Skeletal muscle cell (primary cell): ENCODE measurements at places on chromosomes 2 and 18.
A peak's percentile ranks its signal among the peaks of the same experiment; 100 is the strongest.

- no peak for DNase-seq
Observed at GRCh38 chr18:79529296-79529695, 133.6 kb downstream of the NFATC1 start.

- no peak for DNase-seq
Observed at GRCh38 chr2:175786471-175787124, 215.5 kb downstream of the LNPK start.

DNA sequence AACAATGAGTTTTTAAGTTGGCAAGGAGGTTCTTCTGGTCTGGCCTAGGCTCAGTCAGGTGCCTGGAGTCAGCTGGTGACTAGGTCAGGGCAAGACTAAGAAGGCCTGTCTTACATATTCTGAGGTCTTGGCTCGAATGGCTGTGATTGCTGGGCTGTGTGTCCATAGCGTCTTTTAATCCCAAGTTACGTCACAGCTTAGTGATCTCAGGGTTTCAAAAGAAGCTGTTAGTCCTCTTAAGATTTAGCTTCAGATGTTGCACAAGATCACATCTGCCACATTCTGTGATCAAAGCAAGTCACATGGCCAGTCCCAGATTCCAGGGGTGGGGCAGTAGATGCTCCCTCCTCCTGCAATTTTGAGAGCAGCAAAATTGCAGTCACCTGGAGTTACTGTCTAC lies 61.3 kb downstream of the PKP4 start:
- DNase-seq = no peak

GRCh38 chr18:1147730-1148129 lies 243.1 kb downstream of the ADCYAP1 start:
- no peak for DNase-seq

DNA sequence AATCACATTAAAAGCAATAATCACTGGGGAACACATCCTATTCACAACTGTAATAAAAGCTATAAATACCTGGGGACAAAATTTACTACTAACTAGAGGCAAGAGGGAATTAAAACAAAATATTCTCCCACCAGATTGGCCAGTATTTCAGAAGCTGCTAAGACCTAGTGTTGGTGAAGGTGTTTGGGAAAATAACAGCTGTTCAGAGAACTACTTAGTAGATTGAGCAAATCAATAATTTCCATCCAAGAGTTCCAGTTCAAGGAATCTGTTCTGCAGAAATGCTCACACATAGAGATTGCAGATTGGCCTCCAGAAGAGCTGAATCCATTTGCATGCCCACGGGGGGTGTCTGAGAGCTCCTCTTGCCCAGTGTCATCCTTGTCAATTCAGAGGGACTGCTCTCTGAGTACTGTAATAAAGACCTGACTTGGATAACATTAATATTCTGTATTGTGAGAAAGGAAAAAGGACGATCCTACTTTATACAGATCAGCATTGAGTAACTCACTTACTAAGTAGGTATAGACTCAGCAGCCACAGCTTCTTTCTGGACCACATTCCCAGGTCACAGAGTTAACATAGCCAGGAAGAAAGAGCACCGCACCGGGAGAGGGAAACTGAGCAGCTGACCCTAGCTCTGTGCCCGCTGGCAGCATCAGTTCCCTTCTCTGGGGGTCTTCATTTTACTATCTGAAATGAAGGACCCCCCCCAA lies 5.6 kb downstream of the TUBB6 start:
- no peak for DNase-seq

DNA sequence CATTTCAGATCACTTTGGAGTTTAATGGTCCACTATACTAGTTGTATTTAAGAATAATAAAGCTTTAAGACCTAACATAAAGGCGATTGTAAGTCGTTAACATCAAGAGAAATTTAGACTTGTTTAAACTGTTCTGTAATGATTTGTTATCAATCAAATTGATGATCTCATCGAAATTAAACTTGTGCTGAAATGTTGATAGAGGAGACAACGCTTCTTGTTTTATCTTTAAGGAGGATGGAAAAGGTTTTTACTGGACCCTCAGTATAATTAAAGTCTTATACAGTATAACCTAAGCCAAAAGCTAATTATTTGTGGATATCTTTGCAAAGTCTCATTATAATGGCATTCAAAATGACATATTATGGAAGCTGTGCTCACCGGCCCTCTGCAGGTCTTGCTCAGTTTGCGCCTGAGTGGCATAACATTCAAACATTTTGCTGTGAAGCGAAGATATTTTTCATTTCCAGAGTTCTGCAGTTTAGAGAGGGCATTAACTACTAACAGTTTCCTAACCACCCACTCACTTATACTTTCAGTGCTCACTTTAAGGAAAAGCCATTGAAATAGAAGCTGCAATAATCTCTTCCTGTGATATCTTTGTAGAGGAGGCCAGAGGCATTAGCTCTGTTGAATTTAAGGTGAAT lies 1.4 kb upstream of the SERTAD2 start:
- no peak for DNase-seq

DNA sequence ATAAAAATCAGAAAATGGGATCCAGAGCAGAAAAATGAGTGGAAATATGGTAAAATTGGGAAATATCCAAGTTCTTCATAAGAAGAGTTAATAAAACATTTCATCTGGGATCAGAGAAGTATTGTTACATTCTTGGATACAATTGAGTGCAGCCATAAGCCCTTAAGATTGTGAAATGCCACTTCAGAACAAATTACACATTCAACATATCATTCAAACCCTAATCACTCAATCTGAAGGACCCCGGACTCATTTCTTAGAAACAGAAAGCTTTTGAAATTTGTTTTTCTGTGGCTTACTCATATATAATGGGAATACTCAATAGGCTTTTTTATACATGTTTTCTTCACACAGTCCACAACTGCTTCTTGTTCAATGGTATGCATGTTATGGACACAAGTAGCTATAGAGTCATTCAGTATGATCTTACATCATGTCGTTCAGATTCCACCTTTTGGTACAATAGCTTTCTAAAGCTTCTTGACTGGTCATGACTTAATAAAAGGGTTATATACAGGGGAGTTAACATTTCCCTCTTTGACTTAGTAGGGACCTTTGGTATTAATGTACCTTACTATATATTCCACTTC lies 39.9 kb downstream of the SCN7A start:
- no peak for DNase-seq

DNA sequence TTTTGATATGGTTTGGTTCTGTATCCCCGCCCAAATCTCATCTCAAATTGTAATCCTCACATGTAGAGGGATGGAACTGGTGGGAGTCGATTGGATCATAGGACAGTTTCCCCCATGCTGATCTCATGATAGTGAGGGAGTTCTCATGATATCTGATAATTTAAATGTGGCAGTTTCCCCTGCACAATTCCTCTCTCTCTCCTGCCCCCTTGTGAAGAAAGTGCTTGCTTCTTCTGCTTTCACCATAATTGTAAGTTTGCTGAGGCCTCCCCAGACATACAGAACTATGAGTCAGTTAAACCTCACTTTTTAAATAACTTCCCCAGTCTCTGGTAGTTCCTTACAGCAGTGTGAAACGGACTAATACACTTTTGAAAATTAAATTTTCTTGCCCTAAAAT lies 12.3 kb upstream of the KCNJ3 start:
- no peak for DNase-seq

DNA sequence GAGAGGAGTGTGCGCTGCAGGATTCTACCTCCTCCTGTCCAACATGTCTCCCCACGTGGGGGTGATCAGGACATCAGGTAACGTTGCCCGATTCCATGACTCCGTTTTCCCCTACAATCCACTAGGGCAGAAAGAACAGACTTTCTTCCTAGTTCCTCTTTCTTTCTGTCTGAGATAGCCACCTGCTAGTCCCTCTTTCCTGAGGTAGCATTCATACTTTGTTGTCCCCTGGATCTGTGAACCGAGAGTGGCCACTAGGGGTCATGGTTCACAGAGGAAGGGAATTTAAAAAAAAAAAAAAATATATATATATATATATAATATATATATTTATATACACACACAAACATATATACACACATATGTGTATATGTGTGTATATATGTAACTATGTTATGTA lies 210.0 kb upstream of the ZNF521 start:
- DNase-seq = no peak

DNA sequence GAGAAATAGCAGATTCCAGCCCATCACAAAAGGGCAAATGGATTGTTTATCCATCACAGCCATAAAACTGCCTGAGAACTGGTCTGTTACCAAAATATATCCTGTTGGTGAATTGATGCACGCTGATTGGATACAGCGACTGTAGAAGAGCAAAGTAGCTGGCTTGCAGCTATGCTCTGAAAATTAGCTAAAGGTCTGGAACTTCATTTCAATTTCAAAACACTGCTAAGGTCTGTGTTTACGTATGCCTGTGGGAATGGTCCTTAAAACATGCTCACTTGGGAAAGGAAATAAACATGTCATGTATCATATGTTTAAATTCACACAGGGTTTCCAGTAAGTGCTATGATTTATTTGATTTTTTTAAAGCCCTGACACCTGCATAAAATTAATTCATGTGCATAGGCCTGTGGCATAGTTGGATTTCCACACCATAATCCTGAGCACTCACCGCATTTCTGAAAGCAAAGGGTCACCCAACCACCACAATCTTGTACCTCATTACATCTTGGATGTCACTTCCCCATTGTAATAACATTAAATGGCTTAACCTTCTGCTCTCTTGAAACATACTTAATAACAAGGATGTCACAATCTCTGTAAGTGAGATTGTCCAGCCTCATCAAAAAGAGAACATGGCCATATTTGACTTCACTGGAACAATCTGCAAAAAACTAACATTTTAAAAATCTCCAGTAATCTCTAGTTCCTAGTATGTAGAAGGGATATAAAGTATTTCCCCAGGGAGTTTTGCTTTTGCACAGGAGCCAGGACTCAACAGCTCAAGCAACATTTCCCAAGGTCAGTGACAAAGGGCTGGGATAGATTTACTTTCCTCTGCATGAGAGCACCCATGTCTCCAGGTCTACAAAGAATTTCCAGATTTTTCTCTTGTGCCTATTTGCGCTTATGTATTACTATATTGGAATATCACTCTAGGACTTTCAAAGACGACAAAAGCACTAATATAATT lies 109.8 kb downstream of the FARSB start:
- no peak for DNase-seq

GRCh38 chr2:16180631-16181030 lies 240.3 kb downstream of the MYCN start:
- DNase-seq = no peak

GRCh38 chr2:120618830-120619229 lies 116.8 kb upstream of the GLI2 start:
- DNase-seq = no peak

DNA sequence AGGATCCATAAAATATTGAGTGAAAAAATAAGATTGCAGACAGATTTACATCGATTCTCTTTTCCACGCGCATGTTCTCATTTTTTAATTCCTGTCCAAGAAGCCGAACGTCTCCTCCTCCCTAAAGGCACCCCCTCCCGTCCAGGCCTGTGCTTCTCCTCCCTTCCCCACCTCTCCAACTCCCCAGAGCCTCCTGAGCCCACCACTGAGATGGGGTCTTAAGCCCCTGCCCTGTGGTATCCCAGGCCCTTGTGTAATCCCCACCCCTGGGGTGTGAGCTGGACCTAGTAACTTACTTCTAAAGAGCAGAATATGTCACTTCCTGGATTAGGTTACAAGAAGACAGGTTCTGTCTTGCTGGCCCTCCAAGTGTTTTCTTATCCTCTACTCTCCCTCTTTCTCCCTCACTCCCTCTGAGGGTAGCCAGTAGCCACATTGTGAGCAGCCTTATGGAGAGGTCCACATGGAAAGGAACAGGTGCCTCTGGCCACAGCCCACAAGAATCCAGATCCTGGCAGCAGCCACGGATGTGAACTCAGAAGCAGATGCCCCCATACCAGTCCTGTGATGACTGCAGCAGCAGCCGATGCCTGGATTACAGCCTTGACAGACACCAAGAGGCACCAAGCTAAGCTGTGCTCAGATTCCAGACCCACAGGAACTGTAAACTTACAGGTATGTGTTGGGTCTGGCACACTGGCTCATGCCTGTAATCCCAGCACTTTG lies 39.6 kb upstream of the OTOS start:
- DNase-seq = peak; percentile 23

DNA sequence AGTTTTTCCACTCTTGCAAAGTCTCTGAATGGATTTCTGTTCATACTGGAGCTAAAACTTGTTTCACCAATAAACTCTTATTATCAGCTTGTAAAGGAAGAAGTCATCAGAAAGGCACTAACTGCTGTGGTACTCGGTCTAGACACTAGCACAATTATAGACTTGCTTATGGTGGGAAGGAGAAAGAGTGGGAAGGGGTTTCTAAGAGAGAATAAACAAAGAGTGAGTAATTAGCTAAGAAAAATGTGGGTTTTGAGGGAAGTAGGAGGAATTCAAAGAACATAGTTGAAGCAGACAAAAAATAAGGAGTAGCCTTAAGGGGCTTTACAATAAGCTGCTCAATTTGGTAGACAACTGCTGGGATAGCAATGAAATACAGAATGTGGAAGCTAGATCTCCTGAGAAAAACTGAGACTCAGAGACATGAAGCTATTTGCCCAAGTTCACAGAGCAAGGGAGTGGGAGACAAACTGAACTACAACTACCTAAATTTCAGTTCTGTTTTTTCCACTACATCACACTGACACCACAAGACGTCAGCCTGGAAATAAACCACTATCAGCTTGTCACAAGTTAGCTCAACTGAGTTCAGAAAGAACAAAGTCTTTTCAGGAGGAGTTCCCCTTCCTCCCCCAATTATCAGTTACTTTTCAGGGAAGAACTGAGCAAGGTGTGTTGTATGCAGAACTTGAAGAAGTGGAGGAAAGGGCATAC lies 59.7 kb downstream of the MAP4K3 start:
- DNase-seq = no peak

GRCh38 chr2:30373881-30374302 lies 73.2 kb upstream of the LCLAT1 start:
- DNase-seq = peak; percentile 56

DNA sequence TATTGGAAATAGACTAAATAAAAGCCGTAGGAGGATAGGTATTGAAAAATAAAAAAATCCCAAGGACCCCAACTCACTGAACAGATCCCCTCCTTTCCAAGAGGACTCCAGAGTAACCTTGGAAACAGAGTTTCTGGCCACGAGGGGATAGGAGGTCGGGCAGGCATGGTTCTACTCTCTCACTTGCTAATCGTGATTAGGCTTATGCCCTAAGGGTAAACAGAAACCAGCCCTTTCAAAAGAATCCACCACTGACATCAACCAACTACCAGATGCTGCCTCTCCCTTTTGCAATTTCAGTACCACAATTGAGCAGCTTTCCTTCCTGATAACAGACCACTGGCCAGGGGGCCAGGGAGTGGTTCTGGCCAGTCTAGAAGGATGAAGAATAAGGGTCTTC lies 477.8 kb downstream of the EIPR1 start:
- no peak for DNase-seq

DNA sequence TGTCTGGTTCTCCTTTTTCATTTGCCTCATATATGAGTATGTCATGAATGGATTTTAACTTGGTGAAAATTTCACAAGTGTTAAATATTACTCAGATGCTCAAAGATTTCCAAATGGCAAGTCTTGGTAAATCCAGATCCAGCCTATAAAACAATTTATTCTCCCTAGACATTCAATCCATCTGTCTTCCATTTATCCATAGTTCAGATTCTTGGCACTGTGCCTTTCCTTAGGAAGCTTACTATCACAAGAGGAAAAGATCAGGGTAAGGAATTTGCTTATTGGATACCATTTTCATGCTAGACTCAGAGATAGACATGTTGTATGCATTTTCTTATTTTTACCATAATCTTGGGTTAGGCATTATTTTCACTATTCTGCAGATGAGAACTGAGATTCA lies 72.5 kb upstream of the LRRTM1 start:
- DNase-seq = no peak

- DNase-seq = no peak
Observed at GRCh38 chr2:216505133-216506106, 6.8 kb downstream of the RPL37A start.
